Upper lobe of left lung (tissue), 6 donors: ENCODE measurements at places on chromosomes 12 and 14. TPM values are rescaled to one million over a fixed set of nuclear protein-coding genes. Genes with fewer than 3 reads are reported as not detected.

DNA sequence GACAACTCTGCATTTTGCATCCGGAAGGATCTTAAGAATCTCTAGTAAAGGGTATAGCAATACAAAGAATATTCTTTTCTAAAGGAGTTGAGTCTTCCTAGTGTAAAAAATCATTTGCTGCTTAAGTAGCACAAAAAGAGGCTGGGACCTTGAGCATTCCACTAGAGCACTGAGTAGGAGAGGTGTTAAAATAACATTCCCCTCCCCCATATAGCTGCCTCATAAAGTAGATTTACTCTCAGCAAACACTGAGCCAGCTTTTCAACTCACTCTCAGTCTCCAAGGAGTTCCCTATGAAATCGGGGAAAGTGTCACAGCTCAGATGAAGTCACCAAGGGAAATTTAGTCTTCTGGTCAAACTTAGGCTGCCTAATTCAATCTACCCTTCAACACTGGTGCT lies 592.7 kb downstream of the ETNK1 start:
- H3K4me3 ChIP-seq, result no peak overlapping the region
- no peak overlapping the region for H3K27ac ChIP-seq
- no peak for DNase-seq
- H3K27me3 ChIP-seq, result no peaks in the 10 kb centered on the region
- no peaks in the 10 kb centered on the region for H3K4me1 ChIP-seq

TAS2R31 gene
- total RNA-seq, result 8.4 TPM

OASL gene
- 16.2 TPM for total RNA-seq

- peaks cover 46% of the 10 kb centered on the region for H3K36me3 ChIP-seq
- no peak overlapping the region for H3K4me3 ChIP-seq
- peak; percentile 82 for DNase-seq
- H3K27me3 ChIP-seq, result no peaks in the 10 kb centered on the region
Observed at GRCh38 chr12:53213348-53213747, 6.3 kb upstream of the ITGB7 start.

DNA sequence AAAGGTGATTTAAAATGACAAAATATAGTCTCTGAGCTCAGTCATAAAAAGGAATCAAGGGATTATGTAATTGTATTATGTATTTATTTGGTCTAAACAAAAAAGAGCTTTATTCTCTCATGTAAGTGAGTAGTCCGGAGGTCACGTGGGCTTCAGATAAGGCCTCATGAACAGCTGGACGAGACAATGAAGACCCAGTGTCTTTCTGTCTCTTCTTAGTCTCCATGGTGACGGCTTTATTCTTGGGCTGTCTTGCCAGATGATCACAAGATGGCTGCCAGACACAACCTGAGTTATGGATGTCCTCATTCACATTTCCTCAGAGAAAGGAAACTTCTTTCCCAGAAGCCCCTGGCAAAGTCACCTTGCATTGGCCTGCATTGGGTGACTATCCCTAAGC lies 98.6 kb downstream of the ARF6 start:
- H3K27me3 ChIP-seq, result no peaks in the 10 kb centered on the region
- no peak for DNase-seq
- no peak overlapping the region for H3K4me3 ChIP-seq
- H3K36me3 ChIP-seq, result no peaks in the 10 kb centered on the region
- no peak overlapping the region for H3K27ac ChIP-seq
- no peaks in the 10 kb centered on the region for H3K4me1 ChIP-seq

PPP1CC gene
- 114 TPM for total RNA-seq

MTA1 gene
- total RNA-seq, result 64.8 TPM

- no peak overlapping the region for H3K4me3 ChIP-seq
- H3K27me3 ChIP-seq, result no peaks in the 10 kb centered on the region
- no peaks in the 10 kb centered on the region for H3K36me3 ChIP-seq
- H3K27ac ChIP-seq, result peak overlapping the region; percentile 49
- peak; percentile 57 for DNase-seq
Observed at GRCh38 chr12:123064885-123065619, 84.6 kb downstream of the ARL6IP4 start.

TMEM229B gene
- 8.4 TPM for total RNA-seq

GRCh38 chr14:102840771-102841528 lies 63.7 kb downstream of the TRAF3 start:
- no peak overlapping the region for H3K4me3 ChIP-seq
- no peak for DNase-seq
- no peaks in the 10 kb centered on the region for H3K27me3 ChIP-seq
- H3K27ac ChIP-seq, result no peak overlapping the region
- H3K4me1 ChIP-seq, result no peaks in the 10 kb centered on the region

SPTB gene
- total RNA-seq, result 2.1 TPM

DNA sequence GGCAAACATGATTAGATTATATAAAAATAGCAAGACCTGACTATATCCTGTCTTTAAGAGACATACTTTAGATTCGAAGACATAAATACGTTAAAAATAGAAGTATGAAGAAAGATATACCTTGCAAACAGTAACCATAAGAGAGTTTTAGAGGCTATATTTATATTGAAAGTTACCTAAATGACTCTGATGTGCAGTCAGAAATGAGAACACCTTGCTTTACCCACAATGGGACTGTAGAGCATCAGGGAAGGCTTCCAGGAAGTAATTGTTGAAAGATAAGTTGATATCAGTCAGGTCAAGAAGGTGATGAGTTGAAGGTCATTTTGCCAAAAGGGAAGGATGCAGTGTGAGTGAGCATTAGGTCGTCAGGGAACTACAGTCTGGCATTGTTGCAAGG lies 110.2 kb downstream of the NEDD1 start:
- no peaks in the 10 kb centered on the region for H3K36me3 ChIP-seq
- no peak for DNase-seq
- H3K4me3 ChIP-seq, result no peak overlapping the region
- H3K27ac ChIP-seq, result no peak overlapping the region
- H3K27me3 ChIP-seq, result no peaks in the 10 kb centered on the region
- no peaks in the 10 kb centered on the region for H3K4me1 ChIP-seq

PRB3 gene
- not detected for total RNA-seq

DNA sequence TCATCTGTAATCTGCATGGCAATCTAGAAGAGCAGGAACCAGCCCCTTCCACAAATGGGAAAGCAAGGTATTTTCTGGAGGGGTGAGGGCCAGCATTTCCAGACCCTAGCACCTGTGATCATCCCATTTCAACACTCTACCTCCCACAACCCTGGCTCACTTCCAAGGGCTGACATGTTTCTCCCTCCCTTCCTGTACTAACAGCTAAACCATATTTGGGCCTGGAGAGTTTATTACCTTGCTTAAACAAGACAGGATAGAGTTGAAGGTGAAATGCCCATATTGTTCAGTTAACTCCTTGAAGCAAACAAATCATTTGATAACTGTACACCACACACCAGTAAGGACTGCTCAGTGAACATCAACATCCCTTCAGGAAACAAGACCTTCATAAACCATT lies 158.4 kb downstream of the PPM1H start:
- H3K4me1 ChIP-seq, result no peaks in the 10 kb centered on the region
- H3K27ac ChIP-seq, result no peak overlapping the region
- H3K36me3 ChIP-seq, result no peaks in the 10 kb centered on the region
- no peaks in the 10 kb centered on the region for H3K27me3 ChIP-seq
- no peak overlapping the region for H3K4me3 ChIP-seq
- DNase-seq, result no peak

ARHGDIB gene
- 198 TPM for total RNA-seq

GRCh38 chr14:49049711-49050110 lies 536.5 kb downstream of the RPS29 start:
- no peak for DNase-seq
- no peak overlapping the region for H3K27ac ChIP-seq
- no peaks in the 10 kb centered on the region for H3K27me3 ChIP-seq
- H3K36me3 ChIP-seq, result no peaks in the 10 kb centered on the region
- H3K4me1 ChIP-seq, result no peaks in the 10 kb centered on the region
- no peak overlapping the region for H3K4me3 ChIP-seq

TSHR gene
- 1.4 TPM for total RNA-seq

DNA sequence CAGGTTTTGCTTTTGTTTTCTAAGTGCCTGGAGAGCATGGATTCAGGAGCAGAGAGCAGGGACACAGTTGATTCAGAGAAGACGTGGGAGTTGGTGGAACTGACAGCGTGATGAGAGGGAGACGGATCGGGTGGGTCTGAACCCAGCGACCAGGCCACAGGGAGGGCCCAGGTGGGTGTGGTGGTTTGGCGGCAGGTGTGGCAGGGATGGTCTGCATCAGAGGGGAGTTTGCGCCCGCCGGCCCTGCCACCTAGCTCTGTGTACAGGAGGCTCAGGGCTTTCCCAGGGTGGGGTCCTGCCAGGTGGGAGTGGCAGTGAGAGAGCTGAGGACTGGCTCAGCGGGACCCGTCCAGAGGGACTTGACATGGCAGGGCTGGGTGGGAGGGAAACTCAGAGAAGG lies 33.3 kb upstream of the DIO3 start:
- H3K36me3 ChIP-seq, result no peaks in the 10 kb centered on the region
- no peak overlapping the region for H3K4me3 ChIP-seq
- no peaks in the 10 kb centered on the region for H3K27me3 ChIP-seq
- H3K27ac ChIP-seq, result no peak overlapping the region

CLEC2B gene
- 29.5 TPM for total RNA-seq

- no peaks in the 10 kb centered on the region for H3K27me3 ChIP-seq
- H3K27ac ChIP-seq, result no peak overlapping the region
- peaks cover 8% of the 10 kb centered on the region for H3K4me1 ChIP-seq
- H3K36me3 ChIP-seq, result no peaks in the 10 kb centered on the region
- DNase-seq, result no peak
Observed at GRCh38 chr12:49783917-49784676, 42.7 kb downstream of the TMBIM6 start.

GRCh38 chr14:32414808-32415255 lies 85.7 kb downstream of the AKAP6 start:
- no peak overlapping the region for H3K27ac ChIP-seq
- DNase-seq, result no peak
- no peaks in the 10 kb centered on the region for H3K4me1 ChIP-seq
- no peaks in the 10 kb centered on the region for H3K27me3 ChIP-seq
